Caki2 (cell line): ENCODE measurements at places on chromosomes 1 and 21.

GRCh38 chr1:15337656-15338402 lies 71.9 kb upstream of the EFHD2 start:
- DNase-seq, result peak; percentile 72

- peak; percentile 24 for DNase-seq
These were observed 13.0 kb upstream of the CNIH4 start for GRCh38 chr1:224343679-224344078.

GRCh38 chr1:41277371-41277975 lies 35.4 kb upstream of the SCMH1 start:
- no peak for DNase-seq

DNA sequence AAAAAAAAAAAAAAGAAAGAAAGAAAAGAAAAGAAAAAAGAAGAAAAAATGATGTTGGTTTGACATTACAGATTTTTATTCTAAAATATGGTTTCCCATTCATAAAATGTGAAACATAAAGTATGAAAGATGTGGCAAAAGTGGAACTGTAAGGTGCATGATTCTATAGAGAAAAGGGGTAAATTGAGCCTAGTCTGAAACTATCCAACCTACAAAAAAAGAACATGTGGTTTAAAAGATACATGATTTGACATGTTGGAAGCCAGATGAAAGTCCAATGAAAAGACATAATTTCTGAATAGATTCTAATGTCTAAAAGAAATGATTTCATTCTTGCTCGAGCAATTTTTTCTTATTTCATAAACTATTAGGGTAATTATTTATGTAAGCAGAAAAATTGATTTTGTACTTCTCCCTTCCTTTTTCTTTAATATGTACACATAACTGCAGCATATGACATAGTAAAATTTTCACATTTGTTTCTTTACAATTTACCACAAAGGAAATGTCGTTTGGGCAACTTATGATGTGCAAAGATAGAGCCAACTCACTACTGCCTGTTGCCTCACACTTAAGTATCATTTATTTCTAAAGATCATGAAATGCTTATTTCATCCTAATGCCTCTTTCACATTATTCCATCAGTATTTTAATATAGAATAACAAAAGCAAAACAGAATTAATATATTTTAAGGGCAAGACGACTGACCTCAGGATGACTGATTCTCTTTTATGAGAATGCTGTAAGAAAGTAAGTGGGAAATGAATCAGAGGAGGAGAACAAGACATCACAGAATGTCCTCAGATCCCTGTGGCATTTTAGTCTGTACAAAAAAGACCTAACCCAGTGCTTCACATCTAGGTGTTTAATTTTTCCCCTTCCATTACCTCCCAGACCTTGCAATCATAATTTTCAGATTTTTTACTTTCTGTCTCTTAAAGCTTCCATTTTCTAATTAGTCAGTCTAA lies 165.8 kb upstream of the HMCN1 start:
- no peak for DNase-seq

DNA sequence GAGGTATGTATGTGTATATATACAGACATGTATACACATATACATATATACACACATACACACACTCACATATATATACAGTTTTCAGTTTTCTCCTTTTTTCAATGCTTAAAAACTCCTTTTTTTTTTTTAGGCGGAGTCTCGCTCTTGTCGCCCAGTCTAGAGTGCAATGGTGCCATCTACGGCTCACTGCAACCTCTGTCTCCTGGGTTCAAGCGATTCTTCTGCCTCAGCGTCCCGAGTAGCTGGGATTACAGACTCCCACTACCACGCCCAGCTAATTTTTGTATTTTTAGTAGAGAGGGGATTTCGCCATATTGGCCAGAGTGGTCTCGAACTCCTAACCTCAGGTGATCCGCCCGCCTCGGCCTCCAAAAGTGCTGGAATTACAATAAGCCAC lies 27.0 kb downstream of the STYXL2 start:
- no peak for DNase-seq

- peak; percentile 43 for DNase-seq
These were observed 4.1 kb downstream of the PYCR2 start for GRCh38 chr1:225919906-225920305.
